NCI-H460 (cell line): ENCODE measurements at places on chromosomes 6 and 20.

- no peak for DNase-seq
These were observed 3.3 kb upstream of the APMAP start for GRCh38 chr20:24995741-24996448.

DNA sequence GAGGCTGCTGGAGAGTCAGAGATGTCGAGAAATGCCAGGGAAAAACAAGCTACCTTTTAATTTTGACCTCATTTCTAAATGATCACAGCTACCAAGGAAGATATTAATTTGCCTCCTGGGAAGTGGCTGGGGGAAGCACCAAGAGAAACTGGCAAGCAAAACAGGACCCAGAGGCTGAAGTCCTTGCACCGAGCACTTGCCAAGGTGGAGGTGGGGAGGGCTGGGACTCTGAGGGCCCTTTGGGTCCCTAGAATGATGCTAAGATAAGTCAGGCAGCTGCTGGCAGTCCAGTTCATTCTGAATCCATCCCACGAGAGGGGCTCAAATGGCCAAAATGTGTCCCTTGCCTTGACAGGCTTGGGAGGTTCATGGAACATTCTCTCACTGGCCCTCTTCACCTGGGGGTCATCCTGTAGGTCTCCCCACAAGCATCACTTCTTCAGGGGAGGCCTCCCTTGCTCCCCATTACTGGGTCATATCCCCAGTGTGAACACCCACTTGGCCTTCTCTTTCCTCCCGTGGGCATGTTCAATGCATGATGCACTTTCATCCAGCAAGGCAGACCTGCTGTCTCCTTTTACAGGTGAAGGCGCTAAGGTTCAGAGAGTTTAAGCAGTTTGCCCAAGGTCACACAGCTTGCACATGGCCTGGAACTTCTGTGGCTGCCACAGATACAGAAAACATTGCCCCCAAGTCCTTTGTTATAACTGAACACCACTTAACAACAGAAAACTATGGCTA is 39.1 kb upstream of the BLCAP start:
- no peak for DNase-seq

DNA sequence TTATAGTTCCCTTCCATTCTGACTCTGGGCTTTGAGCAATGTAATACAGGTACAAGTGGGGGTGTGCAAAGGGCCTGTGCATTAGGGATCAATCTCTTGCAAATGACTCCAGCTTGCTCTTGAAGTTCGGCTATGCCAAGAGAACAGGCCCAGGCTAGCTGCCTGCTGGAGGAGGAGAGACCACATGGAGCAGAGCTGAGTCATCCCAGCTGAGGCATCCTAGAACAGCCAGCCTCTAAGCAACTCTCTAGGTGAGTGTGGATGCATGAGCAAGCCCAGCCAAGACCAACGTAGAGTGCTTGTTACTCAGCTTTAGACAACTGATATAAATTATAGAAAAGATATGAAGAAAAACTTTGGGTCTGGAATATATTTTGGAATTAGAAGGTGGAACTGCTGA is 47.6 kb upstream of the RBM24 start:
- no peak for DNase-seq

DNA sequence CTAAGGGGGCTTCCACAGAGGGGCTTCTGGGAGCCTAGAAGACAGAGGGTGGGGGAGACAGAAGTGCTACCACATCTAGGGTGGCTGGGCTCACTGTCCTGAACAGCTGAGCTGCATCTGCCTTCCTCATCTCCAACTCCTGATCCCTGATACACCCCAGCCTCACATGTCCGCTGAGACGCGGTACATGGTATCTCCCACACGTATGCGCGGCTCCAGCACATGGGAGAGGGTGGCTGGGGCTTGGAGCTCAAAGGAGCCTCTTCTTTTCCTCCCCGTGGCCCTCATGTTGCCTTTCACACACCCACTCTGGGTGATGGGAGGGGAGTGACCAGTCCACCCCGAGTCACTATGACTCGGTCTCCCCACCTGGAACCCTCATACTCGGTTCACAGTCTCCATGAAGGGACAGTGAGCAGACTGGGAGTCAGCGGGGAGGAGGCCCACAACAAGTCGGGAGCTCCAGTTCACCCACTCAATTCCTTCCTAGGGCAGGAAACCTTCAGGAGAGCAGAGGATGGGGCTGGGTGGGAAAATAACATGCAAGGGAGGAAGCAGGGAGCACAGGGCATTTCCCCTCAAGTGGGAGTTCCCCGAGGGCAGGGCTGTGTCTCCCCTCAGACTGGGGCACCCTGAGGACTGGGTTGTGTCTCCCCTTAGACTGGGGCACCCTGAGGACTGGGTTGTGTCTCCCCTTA is 61.7 kb downstream of the MRPL14 start:
- no peak for DNase-seq

DNA sequence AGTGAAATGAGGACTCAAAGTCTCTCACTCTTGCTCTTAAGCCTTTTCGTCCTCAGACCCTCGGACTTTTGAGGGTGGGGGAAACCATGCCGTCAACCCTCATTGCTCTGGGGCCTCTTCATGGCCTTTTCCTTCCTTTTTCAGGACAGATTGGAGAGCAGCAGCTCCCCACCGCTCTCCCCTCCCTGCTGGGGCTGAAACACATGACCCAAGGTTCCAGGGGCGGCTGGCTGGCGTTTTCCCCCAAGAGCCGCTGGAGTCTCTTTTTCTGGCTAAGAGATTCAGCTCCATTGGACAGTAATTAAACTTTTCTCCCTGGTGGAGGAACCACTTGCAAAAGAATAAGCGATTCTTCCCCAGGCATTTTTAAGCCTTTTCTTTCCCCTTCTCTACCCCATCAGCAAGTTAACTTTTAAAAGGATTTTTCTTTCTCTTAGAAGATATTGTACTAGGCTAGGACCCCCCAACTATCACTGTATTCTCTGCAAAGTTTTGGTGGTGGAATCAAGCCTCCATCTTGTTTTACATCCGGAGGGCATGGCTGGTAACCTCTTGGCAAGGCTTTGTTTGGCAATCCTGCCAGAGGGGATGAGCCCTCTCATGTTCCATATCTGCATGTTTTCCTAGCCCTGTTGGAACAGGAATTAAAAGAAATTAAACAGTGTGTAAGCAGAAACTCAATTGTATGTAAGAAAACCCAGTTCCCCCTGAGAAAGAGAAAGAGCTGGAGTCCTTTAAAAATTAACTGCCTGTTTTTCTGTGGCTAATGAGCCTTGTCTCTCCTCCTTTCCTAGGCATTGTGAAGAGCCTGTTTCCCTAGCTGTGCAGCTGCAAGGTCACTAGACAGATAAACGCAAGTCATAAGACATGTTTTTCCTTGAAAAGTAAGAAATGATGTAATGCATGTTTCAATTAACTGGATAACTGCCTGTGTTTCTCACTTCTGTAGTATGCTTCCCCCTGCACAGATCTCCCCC is 100.8 kb upstream of the GPR6 start:
- DNase-seq: no peak

GRCh38 chr6:157652601-157653363 is 170.3 kb upstream of the SNX9 start:
- DNase-seq: no peak

DNA sequence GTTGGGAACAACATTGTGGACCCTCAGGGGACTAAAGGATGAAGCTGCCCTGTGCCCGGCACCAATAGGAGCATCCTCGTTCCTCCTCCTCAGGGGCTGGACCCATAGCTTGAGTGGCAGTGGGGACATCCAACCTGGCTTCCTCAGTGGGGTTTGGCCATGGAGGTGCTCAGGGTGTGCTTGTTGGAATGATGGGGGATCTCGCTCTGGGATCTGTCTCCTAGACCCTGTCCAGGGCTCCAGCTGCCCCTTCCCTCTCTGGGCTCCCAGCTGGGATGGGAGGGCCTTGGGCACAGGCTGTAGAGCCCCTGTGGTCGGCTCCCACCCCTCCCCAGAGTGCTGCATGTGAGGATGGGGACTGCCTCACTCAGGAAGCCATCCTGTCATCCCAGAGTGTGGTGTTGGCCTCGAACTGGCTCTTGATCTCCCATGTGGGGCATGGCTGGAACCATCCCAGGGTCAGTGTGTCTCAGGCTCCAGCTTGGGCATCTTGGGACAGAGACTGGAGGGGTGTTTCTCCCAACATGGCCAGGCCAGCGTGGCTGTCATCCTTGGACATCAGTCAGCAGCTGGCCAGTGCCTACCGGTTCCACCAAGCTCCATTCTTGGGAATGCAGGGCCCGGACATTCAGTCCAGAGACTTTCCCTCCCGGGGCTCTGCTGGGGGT is 9.5 kb upstream of the MYT1 start:
- no peak for DNase-seq

- no peak for DNase-seq
These were observed 113.0 kb downstream of the DST start for GRCh38 chr6:56529594-56530191.

GRCh38 chr6:17381424-17382147 is 11.8 kb upstream of the CAP2 start:
- no peak for DNase-seq

GRCh38 chr20:36569847-36570429 is 3.5 kb upstream of the TGIF2 start:
- DNase-seq: no peak

GRCh38 chr20:3406481-3407039 is 909 bp downstream of the DNAAF9 start:
- no peak for DNase-seq
